Psoas muscle (tissue), 8 donors: ENCODE measurements at places on chromosomes 2 and 18. TPM values are rescaled to one million over a fixed set of nuclear protein-coding genes. Genes with fewer than 3 reads are reported as not detected.

COL6A3 gene
- total RNA-seq: 68.6 TPM

LINC00305 gene
- not detected for total RNA-seq

CDH20 gene
- 0.60 TPM for total RNA-seq

ABCG8 gene
- total RNA-seq: not detected

PFN4 gene
- 0.34 TPM for total RNA-seq

TRPM8 gene
- total RNA-seq: not detected
